Stimulated activated CD4-positive, alpha-beta T cell treated with anti-CD3 and anti-CD28 coated beads, Interleukin-12 subunit alpha, Interleukin-12 subunit beta, amount 100 ng/mL, for 4 hours (primary cell): ENCODE measurements at places on chromosomes 4 and X.

DNA sequence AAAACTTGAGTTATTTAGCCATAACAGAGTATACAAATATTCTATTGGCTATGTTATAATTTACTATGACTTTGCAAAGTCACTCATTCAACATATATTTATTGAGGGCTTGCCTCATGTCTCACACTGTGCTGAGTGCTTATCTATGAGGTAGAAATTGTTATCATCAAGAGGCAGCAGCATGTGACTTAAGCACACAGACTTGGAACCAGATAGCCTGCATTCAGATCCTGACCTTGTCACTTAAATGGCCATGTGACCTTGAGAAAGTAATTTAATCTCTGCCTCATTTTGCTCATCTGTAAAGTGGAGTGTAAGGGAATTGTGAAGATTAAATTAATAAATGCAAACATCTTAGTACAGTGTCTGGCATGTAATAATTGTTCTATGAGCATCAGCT, 10.1 kb upstream of the EXOSC9 start:
- no peak for DNase-seq

DNA sequence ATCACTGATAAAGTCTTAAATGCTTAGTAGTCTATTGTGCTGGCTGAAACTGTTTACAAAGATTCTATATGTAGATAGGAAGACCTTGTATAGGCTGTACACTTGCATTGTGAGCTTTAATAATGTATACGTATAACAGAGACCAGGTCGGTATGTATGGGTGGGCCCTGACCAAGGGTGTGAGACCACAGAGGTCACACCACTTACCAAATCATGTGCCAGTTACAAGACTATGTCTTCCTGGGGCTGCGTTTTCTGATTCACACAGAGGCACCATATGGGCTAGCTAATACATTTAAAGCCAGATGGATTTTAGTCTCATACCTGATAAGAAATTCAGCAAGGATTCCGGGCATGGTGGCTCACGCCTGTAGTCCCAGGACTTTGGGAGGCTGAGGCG, 8.8 kb downstream of the DIAPH2 start:
- no peak for DNase-seq

DNA sequence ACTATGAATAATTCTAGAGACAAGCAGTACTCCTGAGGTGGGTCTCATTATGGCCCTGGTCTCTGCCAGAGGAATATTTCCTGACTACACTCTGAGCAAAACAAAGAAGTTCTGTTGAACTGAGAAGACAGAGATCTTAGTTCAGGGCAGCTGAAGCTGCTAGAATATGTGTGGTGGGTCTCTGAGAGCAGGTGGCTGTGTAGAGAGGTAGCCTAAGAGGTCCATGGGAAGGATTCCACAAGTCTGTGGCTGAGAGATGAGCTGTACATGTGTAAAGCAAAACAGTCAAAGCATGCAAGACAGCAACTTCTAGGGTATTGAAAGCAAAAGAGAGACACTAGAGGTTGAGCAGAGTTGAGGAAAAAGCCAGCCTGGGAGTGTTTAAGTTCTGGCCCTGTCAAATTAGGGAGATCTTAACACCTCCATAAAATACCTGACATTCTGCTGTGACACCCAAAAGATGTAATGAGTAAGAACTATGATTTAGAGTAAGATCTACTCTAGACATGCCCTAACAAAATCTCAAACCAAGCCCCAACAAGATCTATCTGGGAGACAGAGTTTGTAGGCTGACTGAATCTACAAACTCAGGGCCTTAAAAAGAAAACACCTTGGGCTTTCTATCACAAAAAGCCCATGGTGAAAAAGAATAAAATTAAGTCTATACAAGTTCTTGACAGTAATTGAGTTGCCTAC, 274.4 kb downstream of the BANK1 start:
- no peak for DNase-seq

DNA sequence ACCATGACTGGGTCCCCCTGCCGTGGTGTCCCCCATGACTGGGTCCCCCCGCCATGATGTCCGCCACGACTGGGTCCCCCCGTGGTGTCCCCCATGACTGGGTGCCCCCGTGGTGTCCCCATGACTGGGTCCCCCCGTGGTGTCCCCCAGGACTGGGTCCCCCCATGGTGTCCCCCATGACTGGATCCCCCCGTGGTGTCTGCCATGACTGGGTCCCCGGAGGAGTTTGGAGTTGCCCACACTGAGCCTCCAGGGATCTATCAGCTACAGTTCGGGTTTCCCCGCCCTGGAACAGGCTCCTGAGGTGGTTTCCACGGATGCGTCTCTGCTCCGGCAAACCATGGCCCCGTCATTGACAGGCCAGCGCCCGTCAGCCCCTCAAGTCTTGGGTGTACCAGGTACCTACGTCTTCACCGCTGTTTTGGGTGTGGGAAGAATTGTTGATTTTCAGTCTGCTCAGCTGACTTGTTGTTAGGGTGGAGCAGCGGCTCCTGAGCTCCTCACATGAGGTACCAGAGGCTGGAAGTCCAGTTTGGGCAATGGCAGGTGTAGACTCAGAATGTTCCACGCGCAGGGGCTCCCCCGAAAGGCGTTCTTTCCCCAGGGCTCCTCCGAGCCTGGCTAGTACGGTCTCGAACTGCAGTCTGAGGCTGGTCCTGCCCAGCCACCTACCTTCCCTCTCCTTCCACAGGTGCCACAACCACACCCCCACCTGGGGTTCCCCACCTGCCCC, 8.3 kb upstream of the PDE6B start:
- no peak for DNase-seq

DNA sequence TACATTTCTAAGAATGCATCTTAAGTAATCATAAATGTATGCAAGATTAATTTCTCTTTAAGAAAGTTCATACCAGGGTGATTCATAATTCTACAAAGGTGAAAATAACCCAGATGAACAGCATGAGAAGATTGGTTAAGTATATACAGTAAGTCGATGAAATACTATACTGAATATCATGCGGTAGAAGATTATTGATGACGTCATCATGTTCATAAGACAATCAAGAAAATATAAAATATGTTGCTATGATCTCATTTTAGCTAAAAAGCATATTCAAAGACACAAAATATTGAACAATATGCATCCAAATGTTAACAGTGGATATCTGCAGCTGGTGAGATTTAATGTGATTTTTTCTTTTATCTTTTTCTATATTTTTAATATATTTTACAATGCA, 312.0 kb upstream of the FGF13 start:
- no peak for DNase-seq

DNA sequence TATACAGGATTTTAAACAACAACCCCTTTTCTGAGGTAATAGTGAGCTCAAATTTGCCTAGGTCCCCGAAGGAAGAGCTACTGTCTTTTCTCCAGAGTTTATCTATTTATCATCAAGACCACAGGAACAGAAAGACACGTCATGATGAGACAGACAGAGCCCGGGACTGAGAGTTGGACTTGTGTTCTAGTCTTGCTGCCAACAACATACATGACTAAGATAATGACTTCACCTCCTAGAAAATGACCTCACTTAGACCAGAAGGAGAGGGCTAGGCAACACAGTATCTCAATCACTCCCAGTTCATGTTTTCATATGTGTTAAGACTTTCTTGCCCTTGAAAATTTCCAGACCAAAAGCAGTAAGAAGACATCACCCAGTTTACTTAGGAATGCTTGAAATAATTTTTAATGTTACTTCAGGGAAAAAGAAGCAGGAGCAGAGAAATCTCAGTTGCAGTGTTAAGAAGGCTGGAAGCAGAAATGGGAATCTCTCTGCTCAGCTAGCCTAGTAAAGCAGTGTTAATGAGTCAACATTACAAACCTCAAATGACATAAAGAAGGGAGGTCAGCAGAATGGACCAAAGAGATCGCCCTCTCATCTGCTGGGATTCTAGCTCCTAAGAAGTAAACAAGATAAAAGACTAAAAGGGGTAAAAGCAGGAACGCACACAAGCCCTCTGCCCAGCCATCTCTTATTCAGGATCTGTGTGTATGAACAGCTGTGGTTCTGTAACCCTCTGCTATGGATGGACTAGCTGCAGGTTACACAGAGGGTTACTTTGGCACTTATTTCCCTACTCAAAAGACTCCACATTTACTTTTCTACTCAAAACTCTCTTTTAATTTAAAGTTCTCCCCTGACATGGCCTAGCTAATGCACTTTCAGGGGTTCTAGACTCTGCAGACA, 24.8 kb downstream of the PDGFC start:
- DNase-seq: no peak

DNA sequence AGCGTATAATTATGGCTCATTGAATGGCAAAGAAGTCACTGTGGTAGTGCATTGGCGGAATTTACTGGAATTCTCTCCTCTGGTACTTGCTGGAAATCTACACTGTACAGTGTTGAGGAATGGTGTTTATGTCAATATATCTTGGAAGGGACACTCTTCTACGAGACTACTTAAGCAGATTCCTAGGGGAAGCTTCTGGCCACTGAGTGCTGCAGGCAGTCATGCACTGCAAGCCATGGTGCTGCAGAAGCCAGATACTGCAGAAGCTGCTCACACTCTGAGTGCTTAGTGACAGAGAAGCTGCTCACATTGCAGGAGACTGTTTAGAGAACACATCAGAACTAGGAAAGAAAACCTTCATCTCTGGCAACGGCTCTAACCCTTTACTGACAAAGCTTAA, 725.0 kb downstream of the CCSER1 start:
- no peak for DNase-seq

- no peak for DNase-seq
Measured at GRCh38 chrX:97756879-97757278, 873.2 kb downstream of the RPA4 start.

- DNase-seq: no peak
Measured at GRCh38 chr4:115154826-115155225, 41.4 kb upstream of the NDST4 start.

GRCh38 chr4:24473309-24473721, 111.0 kb downstream of the DHX15 start:
- DNase-seq: no peak

DNA sequence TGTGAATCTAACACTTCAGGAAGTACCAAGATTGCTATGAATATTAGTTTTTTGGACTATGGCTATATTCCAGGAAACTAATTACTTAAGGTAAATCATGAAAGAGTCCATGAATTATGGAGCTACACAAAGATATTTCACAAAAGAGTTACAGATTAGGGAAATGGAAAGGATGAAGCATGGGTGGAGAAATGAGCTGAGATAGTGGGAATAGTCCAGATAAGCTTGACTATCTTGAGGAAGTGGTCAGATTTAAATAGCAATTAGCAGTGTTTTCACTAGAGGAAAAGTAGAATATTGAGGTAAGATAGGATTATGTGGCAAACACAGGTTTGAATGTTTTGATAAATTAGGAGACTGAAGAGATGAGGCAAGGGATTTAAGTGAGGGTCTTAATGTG, 42.1 kb upstream of the C1GALT1C1 start:
- DNase-seq: no peak

DNA sequence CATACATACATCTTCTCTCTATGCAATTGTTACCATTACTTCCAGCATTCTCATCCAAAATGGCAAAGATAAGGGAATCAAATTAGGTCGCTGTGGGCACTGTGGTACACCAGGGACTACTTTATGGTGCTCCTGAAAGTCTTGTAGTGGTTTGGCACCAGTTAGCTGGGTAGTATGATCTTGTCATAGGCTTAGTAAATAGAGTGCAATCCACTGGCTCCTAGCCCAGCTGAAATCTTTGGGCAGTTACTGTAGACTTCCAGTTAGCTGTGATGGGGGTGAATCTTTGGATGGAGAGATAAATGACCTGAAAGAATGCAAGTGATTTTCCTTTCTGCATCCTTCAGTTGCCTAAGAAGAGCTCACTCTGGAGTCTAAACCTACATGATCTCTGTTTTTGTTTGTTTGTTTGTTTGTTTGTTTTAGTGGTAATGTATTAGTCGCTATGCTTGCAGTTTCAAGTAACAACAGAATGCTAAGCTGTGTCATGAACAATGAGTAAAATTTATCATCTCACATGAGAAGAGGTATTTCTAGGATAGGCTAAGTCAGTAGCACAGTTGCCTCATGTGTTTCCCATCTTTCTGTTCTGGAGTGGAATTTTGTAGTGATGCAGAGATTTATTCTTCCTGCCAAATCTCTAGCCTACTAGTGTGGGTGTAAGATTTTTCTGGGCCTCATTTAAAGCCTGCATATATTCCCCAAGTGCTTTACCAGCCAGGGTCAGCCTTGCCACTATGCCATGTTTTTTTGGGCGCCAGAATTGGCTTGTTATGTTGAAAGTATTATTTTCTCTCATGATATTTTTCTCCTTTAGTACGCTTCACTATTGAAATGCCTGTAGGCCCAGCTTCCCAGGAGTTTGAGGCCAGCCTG, 24.2 kb downstream of the HERC3 start:
- no peak for DNase-seq

GRCh38 chr4:143357161-143357845, 20.6 kb downstream of the GAB1 start:
- no peak for DNase-seq

- DNase-seq: no peak
Measured at GRCh38 chr4:109022961-109023360, 260.1 kb upstream of the ETNPPL start.

DNA sequence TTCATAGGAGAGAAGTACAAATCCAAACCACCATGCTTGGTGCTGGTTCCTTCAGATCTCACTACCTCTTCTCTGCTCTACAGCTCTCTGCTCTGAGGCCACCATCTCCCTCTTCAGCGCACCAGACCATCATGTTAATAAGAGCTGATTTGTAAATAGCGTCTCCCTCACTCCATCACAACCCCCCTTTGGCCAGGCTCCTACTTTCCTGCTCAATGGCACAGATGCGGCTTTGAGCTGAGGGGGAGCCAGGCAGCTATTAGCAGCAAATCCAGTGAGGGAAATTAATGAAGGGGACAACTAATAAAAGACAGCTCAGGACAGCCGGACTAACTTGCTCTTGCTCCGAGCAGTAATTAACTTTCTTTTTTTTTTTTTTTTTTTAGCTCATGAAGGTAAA, 13.1 kb downstream of the NEUROG2 start:
- no peak for DNase-seq

- no peak for DNase-seq
Measured at GRCh38 chr4:42148425-42148824, 4.0 kb downstream of the BEND4 start.

GRCh38 chrX:150902434-150903109, 4.1 kb upstream of the CD99L2 start:
- no peak for DNase-seq

- no peak for DNase-seq
Measured at GRCh38 chrX:44106864-44107263, 133.7 kb upstream of the NDP start.

GRCh38 chr4:56655627-56656345, 25.3 kb downstream of the HOPX start:
- peak; percentile 14 for DNase-seq

DNA sequence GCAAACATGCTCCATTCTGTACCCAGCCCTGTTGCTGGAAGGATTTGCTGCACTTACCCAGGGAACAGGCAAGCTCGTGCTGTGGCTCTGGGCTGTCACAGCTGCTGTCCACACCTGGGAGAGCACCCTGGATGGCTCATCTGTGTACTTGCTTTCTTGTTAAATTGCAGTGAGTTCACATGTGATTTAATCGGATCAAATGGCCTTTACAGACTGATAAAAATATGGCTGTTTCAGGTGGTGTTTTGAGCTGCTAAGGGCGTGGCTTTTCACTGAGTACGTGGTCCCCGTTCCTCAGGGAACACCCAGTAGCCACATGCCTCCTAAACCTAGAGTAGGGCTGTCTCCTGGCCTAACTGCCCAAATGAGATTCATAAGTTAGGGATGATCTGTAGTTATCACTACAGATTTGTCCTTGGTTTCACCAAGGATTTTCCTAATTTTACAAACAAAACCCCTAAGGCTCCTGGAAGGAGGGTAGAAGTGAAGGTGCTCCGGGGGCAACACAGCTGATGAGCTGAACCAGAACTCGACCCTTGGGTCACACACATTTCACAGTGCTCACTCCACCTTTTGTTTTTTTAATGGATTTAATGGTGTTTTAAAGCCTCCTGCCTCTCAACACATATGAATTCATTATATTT, 13.7 kb downstream of the KLKB1 start:
- DNase-seq: no peak
